ENCODE measurements at places on chromosomes 1 and 21. TPM values are rescaled to one million over a fixed set of nuclear protein-coding genes. Genes with fewer than 3 reads are reported as not detected.
A peak's percentile ranks its signal among the peaks of the same experiment; 100 is the strongest.

DNA sequence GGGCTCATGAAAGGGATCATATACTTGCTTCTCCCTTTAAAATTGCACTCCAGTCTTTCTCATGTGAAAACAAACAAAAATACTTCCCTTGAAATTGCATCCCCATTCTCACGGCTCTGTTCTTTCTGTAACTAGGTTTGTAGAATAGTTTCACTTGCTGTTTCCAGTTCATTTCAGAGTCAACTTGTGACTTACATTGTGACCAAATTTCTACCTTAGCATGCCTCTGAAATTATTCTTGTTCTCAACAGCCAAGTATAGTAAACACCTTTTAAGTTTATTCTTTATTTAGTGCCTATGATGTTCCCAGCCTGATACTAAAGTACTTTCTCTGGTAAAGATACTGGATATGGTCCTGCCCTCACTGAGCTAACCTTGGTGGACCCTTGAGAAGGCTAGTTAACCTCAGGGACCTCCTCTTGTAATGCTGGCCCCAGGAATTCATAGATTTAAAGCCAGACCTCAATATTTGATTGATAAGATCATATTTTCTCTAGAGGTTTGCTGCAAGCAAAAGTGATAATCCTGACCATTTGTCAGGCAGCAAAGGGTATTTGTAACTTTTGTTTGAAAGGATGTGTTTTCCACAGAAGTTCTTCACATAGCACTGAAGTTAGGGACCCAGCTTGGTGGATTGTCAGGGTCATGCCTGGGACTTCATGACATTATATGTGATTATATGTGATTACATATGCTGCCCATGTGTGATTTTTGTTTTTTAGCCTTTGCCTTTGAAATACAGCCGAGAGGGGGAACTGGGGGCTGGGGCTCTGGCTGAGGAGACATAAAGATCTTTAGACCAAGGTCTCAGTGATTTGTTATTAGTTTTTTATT lies 29.6 kb downstream of the VANGL2 start:
- no peak for DNase-seq

DNA sequence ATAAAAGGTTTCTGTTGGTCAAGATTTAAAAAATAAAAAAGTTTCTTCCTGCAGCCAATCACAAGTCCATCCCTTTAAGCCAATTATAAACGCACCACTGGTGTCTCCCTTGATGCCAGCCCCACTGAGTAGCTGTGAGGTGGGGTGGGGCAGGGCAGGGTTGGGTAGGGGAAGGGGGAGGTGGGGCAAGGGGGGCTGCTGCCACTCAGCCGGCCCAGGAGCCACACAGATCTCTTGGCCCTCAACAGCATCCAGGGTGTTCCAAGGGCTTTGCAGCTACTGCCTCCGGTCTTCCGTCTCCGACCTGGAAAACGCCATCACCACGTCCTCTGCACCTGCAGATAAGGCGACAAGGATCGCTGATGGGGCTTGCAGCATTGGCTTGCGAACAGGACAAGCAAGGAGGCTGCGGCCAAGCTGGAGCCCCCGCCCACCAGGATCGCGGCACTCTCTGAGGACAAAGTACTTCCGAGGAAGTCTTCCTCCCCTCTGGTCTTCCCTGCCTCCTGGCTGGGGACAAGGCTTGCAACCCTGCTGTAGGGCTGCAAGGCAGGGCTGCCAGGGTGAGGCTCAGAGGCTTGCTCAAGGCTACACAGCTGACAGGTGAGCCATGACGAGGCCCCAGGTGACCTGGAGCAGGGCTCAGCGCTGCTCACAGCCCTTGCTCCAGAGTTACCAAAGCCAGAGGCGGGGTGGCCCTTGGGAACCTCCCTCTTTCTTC lies 26.8 kb upstream of the CLSTN1 start:
- peak; percentile 58 for DNase-seq

DNA sequence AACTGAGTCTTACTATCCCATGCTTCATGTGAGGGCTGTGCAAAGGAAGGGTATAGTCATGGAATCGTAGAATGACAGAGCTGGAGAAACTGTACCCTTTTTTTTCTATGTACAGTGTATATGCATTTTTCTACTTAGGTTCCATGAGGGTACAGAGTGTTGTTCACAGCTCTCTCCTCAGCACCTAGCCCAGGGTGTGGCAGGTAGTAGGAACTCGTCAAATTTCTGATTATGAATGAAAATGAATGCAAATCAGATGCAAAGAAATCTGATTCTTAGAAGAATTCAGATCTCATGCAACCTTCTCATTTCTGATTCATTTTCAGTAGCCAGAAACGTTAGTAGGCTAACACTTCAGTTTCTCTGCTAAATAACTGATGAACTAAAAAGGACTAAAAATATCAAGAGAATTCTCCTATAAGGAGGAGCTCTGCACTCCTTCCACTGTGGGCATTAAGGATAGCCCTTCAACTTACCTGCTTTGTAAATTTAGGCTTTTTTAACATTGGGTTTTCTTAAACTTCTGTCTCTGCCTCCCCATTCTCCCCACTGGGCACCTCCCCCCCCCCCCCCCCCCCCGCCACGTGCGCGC lies 18.0 kb upstream of the HHAT start:
- no peak for DNase-seq

- no peak for DNase-seq
Measured at GRCh38 chr1:167371030-167371429, 147.3 kb downstream of the CD247 start.

DNA sequence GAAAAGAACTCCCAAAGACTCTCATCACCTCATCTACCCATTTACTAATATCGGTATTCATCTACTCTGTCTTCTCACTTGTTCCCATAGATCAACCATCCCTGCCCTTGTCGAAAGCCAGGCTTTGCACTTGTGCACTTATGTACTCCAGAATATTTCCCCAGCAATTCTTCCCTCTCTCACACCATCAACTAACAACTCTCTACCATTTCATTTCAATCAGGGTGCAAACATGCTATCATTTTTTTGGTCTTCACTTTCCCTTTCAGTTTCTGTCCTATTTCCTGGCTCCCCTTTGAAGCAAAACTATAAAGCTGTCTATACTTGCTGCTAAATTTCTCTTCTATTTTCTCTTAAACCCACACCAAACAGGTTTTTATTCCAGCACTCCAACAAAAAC lies 6.7 kb downstream of the C1orf105 start:
- DNase-seq: no peak

DNA sequence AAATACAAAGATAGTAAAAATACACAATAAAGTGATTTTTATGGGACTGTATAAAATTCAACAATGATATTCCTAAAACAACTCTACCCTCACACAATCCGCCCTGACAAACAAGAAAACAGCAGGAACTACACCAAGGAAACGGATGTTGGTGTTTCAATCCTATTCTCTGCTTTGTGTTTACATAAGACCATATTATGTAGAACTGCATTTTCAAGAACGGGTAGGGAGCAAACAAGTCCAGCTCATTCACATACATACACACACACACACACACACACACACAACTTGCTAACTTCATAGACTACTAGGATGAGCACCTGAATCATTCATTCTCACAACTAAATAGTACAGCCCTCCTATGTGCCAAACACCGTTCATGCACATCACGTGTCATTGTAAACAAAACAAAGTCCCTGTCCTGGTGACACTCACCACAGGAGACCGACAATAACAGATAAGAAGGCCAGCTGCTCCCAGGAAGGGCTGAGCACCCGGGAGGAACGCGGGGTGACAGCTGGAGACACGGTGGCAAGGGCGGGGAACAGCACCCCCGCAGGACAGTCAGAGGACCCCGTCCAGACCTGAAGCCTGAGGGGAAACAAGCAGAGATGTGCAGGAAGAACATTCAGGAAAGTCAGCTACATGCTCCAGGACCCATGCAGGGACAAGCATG lies 43.0 kb downstream of the NPHP4 start:
- peak; percentile 31 for DNase-seq

- DNase-seq: no peak
Measured at GRCh38 chr21:44866780-44867179, 6.7 kb downstream of the PTTG1IP start.

GRCh38 chr1:11466416-11466815 lies 12.5 kb upstream of the DISP3 start:
- DNase-seq: no peak

DNA sequence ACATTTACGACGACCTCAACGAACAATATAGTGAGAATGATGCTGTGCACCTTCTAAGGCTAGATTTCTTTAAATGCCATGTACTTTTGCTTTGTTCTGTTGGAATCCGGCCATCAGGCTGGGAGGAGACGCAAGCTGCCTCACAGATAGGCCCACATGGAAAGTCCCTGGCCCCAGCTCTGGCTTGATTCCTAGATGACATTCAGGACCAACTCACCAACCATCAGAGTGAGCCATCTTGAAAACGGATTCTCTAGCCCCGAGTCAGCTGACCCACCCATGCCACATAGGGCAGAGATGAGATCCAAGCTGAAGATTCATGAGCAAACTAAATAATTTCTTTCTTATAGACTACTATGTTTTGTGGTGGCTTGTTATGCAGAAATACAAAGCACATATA lies 164.4 kb downstream of the ZNF281 start:
- no peak for DNase-seq

DNA sequence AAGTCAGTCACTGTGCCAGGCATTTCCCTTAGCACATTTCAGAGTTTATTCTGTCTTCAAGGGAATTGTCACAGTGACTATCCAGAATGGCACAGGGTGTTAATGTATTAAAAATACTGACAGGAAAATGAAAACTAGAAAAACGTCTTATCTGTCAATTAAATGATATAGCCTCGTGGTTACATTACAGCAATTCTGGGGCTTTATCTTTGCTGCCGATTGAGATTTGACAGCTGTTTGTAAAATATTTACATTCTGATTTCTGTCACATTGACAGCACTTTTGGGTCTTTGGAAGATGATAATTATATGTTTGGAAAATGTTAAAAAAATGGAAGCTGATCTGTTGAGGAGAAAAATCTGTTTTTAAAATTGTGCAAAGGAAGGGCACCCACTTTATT lies 250.0 kb downstream of the CHRM3 start:
- DNase-seq: no peak

DNA sequence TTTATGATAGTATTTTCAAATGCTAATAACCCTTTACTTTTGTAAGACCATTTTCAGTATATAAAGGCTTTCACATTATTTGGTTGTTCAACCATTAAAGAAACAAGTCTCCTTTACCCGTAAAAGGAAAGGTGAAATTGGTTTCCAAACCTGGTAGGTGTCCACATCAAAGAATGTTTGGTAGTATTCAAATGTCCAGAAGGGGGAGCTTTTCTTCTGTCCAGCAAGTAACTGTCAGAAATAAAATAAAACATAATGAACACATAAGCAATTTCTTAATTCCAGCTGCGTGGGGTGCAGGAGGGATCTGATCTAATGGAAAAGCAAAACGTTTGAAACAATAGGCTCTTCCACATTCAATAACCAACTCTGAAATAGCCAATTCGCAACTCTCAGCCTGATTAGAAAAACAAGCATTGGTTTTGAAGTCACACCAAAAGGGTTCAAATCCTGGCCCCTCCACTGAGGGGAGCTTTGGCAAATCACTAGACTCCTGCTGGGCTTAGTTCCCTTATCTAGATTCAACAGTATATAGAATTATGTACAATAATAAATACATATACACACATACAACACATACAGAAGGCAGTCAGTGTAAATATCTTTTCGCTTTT lies 11.0 kb downstream of the YIPF1 start:
- no peak for DNase-seq

DNA sequence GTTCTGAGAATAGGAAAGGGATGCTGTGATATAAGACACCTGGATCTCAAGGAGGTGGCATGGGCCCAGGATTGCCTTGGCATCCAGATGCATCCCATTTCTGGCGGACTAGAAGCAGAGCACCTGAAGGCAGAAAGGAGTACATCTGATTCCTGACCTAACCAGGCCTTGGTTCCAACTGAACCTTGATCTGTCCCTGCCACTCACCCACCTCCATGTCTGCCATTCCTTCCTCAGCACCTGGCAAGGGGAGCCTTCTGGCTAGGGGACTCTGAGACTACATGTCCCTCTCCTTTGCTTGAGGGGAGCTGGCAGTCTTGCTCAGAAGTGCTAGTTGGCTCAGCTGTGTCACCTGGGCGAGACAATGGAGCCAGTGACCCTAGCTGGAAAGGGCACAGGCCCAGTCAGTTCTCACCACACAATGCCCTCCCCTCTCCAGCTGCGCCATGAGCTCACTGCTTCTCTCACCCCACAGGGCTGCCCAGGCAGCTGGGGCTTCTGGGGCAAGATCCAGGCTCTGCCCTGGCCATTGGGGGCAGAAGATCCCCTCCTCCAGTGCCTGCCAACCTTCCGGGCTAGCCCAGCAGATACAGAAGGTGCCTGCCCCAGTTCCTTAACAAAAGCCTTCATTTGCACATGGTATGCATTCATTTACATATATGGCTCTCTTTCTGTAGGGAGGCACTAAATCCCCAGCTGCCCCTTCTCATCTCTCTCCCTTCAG lies 2.9 kb downstream of the IGSF8 start:
- DNase-seq: peak; percentile 86

GRCh38 chr1:45018599-45019230 lies 6.7 kb downstream of the UROD start:
- peak; percentile 82 for DNase-seq

Gene LENEP
- total RNA-seq: 2.8 TPM

Gene LRRN2
- total RNA-seq: 5.8 TPM

Gene RGS4
- not detected for total RNA-seq

Gene CTH
- 15.3 TPM for total RNA-seq

Gene OR2L2
- total RNA-seq: 0.11 TPM
